ENCODE measurements at places on chromosomes 4 and X.

- no peak for DNase-seq
These were observed 25.5 kb downstream of the PRMT9 start for GRCh38 chr4:147658501-147658900.

GRCh38 chrX:17608888-17609287, 128.4 kb upstream of the SCML1 start:
- DNase-seq = no peak

DNA sequence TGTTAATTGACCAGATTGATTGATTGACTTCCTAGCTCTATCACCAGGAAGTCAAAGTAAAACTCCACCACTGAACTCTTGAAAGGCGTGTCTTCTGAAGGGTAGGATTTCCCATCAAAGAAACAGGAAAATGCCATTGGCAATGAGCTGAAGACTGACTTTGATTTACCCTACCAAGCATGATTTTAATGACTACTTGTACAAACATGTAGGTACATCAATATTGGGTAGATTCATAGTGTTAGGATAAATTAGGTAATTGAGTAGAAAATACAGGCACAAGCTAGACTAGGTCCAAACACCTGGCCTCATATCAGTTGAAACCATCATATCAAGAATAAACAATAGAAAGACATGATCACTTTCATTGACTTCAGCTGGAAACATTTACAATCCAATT, 53.2 kb upstream of the ATXN3L start:
- DNase-seq = no peak

DNA sequence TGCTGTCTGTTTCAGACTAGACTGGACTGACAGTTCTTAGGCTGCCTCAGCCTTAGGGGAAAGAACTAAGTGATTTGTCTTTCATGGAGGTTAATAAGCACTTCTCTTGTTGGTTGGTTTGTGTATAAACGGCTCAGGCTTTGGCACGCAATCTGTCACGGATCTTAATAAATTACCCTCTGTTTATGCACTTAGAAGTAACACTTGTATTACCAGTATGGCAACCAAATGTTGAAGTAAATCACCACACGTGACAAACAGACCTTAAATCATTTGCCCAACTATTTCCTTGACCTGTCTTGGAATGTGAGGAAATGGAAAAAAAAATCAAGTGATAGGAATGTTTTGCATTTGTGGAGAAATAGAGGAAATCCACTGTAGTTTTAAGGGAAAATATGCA, 69.9 kb downstream of the TEX13A start:
- peak; percentile 17 for DNase-seq

DNA sequence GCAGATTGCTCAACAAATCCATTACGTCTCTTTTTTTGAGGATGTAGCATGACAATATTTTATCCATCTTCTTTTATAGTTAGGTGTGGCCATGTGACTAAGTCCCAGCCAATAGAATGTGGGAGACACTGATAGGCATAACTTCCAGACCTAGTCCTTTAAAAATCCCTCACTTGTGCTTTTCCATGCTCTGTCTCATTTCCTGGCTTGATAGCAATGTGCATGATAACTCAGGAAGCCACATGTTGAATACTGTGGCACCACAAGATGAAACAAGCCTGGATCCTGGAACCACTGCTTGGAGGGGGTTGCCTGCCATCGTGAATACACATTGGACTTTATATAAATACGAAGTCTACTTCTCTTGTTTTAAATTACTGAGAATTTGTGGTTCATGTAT, 184.0 kb upstream of the NEIL3 start:
- no peak for DNase-seq

GRCh38 chr4:30619679-30620078, 100.5 kb upstream of the PCDH7 start:
- no peak for DNase-seq

DNA sequence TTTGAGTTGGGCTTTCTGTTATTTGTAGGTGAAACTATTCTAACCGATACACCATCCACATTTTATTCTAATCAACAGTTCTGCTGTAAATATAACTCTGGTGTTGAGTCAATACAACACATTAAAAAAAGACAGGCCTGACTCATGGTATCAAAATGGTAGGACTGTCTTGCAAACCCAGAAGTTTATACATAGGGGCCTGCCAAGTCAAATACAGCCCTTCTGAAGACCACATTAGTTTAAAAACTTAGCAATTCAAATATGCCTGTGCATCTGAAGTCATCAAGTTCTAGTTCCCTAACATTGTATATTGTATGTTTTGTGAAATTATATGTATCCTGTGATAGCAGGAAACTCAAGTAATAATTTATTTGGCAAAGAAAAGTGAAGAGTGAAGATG, 24.4 kb upstream of the PDE5A start:
- DNase-seq = no peak

DNA sequence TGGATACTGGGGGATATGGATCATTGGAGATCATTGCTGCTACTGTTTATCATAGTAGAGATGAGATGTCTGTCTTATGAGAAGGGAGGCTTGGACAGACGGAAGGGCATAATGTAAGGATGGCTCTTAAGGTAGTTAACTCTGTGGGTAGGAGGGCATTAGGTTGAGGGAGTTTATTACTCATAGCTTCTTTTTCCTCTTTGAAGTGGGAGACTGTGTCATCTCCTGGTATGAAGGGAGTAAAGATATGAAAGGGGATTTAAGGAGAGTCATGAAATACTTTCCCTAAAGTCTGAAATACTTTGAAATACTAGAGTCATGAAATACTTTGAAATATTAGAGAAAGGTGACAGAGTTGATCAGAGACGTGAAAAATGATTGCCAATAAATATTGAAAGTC, 255.5 kb upstream of the PITX2 start:
- DNase-seq = no peak

GRCh38 chrX:142363501-142363900, 158.4 kb upstream of the MAGEC2 start:
- DNase-seq = no peak

- no peak for DNase-seq
These were observed 219.0 kb upstream of the PSAPL1 start for GRCh38 chr4:7653510-7654369.

- no peak for DNase-seq
These were observed 22.9 kb upstream of the PUDP start for GRCh38 chrX:7170898-7171297.

GRCh38 chr4:152352622-152353116, 183.2 kb downstream of the FBXW7 start:
- DNase-seq = peak; percentile 9

DNA sequence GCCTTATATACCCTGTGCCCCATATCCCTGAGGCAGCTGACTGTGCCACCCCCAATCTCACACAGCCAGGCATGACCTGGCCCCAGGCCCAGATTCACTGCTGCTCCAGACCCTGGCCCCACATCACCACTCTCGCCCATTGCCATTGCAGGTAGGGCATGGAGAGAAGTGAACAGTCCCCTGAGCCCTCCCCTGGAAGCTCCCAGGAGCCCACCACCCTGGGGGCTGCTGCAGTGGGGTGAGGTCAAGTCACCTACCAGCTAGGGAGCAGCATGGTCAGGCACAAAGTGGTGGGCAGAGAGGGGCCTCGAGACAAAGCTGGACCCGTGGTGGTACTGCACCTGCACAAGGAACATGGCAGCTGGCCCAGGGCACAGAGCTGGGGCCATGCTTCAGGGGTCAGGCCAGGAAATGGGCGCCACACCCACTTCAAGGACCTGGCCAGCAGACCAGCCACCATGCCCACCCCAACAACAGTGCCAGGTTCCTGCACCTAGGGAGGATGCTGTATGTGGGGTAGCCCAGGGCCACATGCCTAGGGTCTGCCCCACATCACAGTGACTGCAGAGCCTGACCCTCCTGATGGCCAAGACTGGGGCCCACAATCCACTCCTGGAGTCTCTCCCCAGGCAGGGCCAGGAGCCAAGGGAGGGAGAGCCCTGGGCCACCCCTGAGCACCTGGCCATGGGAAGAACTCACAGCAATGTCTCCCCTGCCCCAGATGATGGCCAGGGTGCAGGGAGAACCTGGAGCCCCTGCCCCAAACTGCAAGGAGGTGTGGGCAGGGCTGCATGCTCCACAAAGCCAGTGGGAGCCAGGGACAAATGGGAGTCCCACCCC, 58.5 kb downstream of the COX18 start:
- DNase-seq = no peak

GRCh38 chrX:1576201-1576992, 15.0 kb upstream of the AKAP17A start:
- no peak for DNase-seq

- DNase-seq = no peak
These were observed 4.2 kb upstream of the TMSB4X start for GRCh38 chrX:12970691-12971202.

DNA sequence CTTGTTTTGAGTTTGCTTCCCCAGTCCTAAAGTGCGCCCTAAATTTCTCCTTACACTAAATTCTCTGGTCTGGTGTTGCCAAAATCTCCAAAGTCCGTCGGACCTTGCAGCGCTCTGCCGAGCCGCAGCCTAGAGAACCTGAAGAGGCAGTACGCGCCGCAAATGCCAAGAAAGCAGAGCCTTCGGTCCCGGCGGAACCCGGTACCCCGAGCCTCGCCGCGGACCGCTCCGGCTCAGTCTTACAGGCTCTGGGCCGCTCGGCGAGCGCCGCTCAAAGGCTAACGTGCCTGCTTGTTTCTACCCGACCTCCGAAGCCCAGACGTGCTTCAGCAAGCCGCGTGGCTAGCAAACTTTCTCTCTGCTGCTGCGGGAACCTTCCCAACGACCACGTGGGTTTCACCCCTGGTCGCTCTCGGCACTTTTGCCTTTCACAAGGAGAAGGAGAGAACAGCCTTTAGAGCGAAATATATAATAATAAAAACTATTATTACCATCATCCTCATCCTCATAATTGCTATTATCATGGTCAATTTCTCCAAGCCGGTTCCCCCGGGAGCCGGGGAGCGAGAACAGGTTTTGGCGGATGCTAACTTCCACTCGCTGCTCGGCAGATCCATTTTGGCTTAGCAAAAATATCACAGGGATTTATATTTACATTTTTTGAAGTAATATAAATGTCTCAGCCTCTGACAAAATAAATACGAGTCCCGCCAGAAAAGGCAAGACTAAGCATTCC, 2.2 kb upstream of the HTR2C start:
- peak; percentile 1 for DNase-seq

DNA sequence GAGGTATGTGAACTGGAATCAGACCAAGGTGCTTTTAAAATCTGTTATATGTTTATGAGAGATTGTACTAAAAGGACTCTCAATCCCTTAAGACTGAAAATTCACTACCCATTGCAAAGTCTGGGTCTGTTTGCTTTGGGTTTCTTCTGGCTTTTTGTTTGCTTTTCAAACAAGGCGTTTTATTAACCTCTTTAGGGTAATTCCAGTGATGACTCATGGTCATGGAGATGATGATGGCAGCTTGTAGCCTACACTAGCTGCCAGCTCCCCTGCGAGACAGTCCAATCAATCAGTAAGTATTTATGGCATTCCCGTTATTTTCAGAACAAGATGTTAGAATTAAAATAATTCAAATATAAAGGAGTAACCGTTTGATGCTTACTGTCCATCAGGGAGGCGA, 643.8 kb upstream of the FTHL17 start:
- no peak for DNase-seq

DNA sequence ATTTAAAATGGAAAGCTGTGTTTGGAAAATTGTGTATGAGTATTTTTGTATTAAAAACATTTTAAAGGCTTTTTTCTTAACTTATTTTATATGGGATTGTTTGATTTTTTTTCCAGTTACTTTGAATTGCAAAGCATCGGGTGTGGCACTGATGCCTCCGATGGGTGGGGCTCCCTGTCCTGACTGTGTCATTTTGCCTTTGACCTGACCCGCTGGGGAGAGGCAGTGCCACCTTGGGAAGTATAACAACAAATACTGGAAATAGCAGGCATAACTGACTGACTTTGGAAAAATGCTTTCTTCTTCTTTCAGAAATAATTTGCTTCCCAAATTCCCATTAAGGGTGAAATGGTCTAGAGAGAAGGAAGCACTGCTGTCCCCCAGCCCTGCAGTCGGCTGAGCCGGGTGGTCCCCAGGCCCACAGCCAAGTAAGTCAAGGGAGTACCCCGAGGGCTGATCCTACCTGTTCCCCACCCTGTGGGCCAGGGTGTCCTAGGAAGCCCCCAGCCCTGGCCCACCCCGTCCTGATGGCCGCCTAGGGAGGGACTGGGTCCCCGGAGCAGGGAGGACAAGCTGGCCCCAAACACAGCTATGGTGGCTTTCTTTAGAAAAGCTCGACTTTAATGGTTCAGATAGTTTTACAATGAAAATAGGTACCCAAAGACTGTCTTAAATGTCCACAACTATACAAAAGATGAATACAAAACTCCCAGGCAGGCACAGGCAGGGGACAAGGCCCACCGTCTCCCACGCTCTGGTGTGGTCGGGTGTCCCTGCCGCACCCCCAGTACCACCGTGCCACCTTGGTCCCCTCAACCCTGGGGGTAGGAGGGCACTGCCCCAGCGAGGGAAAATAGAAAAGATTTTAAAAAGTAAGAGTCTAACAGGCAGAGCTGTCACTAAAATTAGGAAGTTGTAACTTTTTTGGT, 26.4 kb downstream of the NELFA start:
- DNase-seq = no peak

GRCh38 chr4:69532125-69532524, 36.4 kb upstream of the UGT2B4 start:
- DNase-seq = no peak

DNA sequence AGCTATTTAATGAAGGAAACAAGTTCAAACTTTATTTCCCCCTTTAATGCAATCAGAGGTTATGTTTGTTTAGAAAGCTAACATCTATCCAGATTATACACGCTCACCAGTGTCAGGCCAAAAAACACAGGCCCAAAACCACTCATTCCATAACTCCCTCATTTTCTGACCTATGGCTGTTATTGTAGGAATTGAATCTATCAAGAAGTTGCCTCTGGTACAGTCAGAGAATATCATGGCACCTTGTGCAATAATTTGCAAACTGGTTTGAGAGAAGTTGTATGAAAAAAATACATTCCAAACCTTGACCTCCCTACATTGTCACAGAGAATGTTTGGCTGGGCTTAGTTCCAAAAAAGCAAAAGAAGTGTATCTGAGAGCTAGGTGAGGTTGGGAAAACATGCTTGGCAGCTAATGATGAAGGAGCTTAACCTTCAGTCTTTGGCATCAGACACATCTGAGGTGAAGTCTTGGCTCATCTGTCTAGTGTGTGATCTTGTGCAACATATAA, 591.0 kb downstream of the ANKRD50 start:
- no peak for DNase-seq

- no peak for DNase-seq
These were observed 176.5 kb downstream of the AR start for GRCh38 chrX:67720344-67720743.

DNA sequence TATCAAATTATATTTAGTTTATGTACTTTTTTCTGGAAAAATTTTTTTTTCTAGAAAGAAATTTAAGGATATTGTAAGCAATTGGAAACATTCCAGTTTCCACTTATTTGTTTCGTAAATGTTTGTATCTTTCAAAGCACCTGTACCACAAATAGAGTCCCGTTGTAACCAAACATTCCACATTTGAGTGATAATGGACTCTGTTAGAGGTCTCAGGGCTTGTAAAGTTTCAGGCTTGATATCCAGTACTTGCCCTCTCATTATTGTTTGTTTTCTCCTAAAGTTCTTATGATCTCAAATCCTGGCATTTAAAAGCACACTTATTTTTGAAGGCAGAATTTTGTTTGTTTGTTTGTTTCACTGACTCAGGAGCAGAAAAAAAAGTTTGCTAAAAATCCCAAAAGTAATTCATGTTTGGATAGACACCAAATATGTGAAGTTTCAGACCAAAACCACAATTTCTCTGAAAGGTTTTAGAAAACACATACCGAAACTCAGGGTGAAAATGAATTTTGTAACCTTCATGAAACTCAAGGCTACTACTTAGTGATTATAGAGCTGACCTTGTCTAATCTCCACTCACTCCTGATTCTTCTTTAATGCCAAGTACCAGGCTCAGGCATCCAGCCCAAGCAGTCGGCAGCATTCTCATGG, 5.7 kb upstream of the TMEM192 start:
- DNase-seq = no peak

- DNase-seq = no peak
These were observed 148.7 kb upstream of the CTSO start for GRCh38 chr4:156102411-156102810.

Measured in T47D (cell line).